ENCODE measurements at places on chromosomes 4 and X. TPM values are rescaled to one million over a fixed set of nuclear protein-coding genes. Genes with fewer than 3 reads are reported as not detected.

DNA sequence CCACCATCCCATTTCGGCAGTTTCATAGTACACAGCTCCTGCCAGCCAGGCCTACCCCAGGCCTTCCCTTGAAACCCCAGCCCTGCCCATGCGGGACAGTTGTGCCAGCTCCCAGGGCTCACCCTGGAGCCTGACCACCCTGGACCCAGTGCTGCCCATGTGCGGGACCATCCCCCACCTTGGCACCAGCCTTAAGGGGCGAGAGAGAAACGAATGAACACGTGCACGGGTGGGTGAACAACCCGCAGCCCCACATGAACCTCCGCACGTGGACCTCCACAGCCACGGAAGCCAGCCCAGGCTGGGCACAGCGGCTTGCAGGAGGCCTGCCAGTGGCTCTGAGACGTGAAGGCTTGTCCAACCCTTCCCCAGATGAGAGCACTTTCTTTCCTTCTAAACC is 76.0 kb upstream of the MXD4 start:
- DNase-seq: no peak

Gene HPGDS
- 3.6 TPM for polyA plus RNA-seq

GRCh38 chr4:139853309-139853708 is 187.7 kb downstream of the MGST2 start:
- no peak for DNase-seq

GRCh38 chrX:3191201-3191600 is 149.9 kb downstream of the ARSF start:
- DNase-seq: no peak

Measured in right lung (tissue), 10 donors.